Stromal cell of bone marrow (primary cell): ENCODE measurements at places on chromosomes 6 and 20.

- DNase-seq: no peak
Measured at GRCh38 chr6:11209369-11209768, 23.1 kb downstream of the NEDD9 start.

- DNase-seq: no peak
Measured at GRCh38 chr6:139262519-139263300, 29.1 kb downstream of the TXLNB start.

DNA sequence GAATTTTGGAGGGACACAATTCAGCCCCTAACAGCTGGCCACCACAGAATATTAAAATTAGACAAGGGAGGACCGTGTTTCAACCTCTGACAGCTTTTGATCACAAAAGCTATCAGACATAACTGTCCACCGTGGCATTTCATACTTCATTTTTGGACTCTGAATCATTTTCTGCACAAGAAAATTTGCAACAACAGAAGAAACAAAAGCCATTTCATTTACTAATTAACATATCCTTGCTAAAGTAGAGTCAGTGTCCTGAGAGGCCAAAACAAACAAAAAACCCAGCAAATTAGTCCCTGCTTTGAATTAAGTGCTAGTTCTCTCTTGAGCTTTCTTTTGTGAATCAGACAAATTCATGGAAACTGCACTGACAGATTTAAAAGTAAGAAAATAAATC, 17.6 kb upstream of the COL12A1 start:
- DNase-seq: no peak

DNA sequence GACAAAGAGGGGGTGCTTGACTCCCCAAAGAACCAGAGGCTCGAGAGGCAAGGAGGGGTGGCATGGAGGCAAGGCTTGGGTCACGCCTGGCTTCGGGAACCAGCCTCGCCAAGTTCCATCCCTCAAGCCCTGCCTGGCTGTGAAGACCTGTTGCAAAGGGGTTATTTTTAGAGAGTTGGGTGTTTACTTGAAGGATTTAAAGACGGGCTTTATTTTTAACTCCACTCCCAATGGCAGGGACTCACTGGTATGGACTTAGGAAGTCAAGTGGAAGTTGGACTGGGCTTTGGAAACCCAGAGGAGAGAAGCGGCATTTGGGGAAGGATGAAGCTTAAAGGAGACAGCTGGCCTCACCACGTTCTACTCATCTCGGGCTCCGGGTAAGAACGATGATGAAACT, 43.1 kb downstream of the JPH2 start:
- DNase-seq: no peak
